ENCODE measurements at places on chromosomes 12 and 14. TPM values are rescaled to one million over a fixed set of nuclear protein-coding genes. Genes with fewer than 3 reads are reported as not detected.

Gene BCDIN3D
- 6.2 TPM for polyA plus RNA-seq

Gene KCNA5
- 1.8 TPM for polyA plus RNA-seq

Gene LYSET
- polyA plus RNA-seq: 24.0 TPM

Gene OTX2
- not detected for polyA plus RNA-seq

Gene FGF6
- not detected for polyA plus RNA-seq

Gene TPPP2
- 0.35 TPM for polyA plus RNA-seq

Gene VWF
- polyA plus RNA-seq: 117 TPM

Gene CD9
- 129 TPM for polyA plus RNA-seq

Gene ATP2B1
- polyA plus RNA-seq: 99.6 TPM

Gene RPL10L
- not detected for polyA plus RNA-seq

Gene KLRK1
- 3.0 TPM for polyA plus RNA-seq

Gene SPATA7
- polyA plus RNA-seq: 21.3 TPM

Gene LRTM2
- not detected for polyA plus RNA-seq

Gene VSIG10
- polyA plus RNA-seq: 39.6 TPM

Gene RD3L
- 0.12 TPM for polyA plus RNA-seq

Gene HOTAIR
- polyA plus RNA-seq: not detected
